ENCODE measurements at places on chromosomes 6 and 20.

DNA sequence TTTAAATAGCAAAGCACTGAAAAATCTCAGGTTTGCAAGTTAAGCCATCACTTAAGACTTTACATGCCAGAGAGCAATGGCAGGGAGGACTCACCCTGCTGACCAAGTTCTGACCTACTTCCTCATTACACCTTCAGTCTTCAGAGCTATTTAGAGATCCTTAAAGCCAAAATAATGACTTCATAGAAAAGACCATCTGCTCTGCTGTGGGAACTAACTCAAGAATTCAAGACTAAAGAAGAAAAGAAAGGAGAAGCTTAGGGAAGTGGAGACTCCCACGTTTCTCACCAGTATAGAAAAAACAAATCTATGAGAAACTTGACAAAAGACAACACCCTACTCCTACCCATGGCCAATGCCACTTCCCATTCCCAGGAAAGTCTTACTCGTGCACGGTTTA is 28.6 kb downstream of the XPO5 start:
- DNase-seq: no peak

GRCh38 chr20:13228771-13229170 is 7.7 kb downstream of the ISM1 start:
- DNase-seq: no peak

- no peak for DNase-seq
These were observed 817.1 kb downstream of the KIF16B start for GRCh38 chr20:15756002-15756753.

- DNase-seq: no peak
These were observed 277.1 kb upstream of the ECI2 start for GRCh38 chr6:4412488-4412887.

DNA sequence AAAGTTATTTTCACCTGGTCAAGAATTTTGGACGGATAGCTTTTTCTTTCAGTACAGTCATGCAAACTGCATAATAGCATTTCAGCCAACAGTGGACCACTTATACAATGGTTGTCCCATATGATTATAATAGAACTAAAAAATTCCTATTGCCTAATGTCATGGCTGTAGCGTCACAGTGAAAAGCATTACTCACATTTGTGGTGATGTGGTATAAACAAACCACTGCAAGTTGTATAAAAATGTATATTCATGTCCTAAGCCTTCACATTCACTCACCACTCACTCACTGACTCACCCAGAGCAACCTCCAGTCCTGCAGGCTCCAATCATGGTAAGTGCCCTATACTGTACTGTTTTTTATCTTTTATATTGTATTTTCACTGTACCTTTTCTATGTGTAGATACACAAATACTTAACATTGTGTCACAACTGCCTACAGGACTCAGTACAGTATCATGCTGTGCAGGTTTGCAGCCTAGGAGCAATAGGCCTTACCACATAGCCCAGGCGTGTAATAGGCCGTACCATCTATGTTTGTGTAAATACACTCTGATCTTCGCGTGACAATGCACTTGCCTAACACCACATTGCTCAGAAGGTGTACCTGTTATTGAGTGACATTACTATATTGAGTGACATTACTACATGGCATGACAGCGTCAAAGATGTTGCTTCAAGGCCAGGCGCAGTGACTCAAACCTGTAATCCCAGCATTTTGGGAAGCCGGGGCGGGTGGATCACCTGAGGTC is 17.9 kb downstream of the ABHD12 start:
- no peak for DNase-seq

DNA sequence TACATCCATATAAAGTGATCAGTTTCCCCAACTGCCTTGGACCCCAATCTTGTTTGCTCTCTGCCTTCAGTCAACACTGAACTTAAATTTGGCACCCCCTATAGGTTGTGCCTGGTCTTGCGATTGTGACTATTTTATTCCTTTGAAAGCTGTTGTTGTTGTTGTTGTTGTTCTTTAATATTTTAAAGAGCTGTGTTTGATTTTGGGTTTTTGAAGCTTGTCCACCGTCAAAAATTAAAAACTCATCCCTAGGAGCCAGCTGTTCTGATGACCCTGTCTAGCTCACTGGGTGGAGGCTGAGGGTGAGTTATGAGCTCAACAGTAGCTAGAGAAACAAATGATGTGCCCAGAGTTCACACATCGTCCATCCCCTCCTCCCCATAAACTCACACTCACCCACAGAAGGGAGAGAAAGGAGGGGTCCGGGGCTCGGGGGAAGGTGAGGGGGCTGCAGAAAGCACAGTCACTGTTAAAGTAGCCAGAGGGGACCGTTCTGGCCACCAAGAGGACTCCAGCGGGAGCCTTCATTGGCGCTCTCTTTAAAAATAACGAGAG is 4.0 kb downstream of the SIM1 start:
- no peak for DNase-seq

DNA sequence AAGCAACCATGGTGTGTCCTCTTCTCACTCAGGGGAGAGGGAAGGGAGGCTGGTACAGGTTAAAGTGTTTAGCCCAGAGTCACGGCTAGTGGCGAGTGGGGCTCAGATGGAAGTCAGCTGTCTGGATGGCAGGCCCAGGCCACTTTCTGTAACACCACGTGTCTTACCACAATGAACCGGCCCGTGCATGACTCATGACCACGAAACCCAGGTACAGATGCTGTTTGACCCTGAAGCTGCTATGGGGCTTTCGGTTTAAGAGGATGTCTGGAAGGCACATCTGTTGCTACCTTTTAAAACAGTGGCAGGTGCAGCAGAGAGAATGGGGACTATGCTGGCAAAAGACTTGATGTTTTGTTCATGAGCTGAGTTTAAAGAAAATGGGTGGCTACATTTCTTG is 36.5 kb upstream of the MPC1 start:
- no peak for DNase-seq

GRCh38 chr6:16871047-16871446 is 109.8 kb upstream of the ATXN1 start:
- no peak for DNase-seq

GRCh38 chr6:18763086-18763485 is 375.9 kb downstream of the RNF144B start:
- DNase-seq: no peak

DNA sequence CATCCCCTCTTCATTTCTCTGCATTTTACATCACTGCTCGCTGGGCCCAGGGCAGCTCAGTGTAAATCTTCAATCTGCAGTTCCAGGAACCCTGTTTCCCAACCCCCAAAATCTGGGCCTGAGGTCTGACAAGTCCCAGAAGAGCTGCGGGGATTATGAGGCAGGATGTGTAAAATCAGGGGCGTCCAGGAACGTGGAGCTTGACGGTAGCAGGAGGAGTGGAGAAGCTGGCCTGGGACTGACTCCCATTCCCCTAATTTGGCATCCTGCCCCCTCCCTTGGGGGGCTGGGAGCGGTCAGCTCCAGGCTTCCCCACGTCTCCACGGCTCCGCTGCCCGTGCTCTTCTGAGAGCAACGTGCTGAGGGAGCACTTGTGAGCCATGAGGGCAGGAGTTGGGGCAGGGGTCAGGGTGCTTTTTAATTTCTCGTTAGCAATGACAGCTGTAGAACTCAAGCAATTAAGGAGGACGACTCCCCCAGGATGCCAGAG is 23.4 kb upstream of the VEGFA start:
- DNase-seq: no peak

GRCh38 chr20:3039426-3039825 is 4.0 kb upstream of the GNRH2 start:
- no peak for DNase-seq

GRCh38 chr6:106519460-106520394 is 109.6 kb downstream of the RTN4IP1 start:
- DNase-seq: no peak

DNA sequence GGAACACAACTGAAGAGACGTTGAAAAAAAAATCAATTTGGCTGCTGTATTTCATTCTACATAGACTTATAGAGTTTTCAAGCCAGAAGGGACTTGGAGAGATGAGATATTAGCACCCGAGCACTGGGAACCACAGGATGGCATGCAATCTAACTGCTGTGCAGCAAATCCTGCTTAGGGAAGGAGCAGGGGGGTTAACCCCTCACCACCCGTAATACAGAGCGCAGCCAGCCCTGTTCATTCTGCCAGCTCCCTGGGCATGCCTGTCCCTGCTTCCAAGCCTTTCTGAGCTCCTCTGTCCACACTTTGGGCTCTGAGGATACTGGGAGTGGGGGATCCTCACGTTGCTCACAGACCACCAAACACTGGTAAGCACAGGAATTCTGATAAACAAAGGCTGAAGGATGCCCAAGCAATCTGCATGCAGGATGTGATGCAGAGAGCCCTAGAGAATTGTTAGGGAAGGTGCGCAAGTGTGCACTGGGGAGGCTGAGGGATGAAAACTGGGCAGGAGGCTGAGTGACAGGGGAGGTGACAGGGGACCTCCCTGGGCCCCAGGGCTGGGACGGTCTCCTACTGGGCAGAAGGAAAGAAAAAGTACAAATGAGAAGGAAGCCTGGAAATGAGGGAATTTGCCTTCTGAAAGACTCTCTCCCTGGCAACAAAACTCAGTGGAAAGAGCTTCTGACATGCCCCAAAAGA is 34.0 kb downstream of the CPNE5 start:
- DNase-seq: no peak

DNA sequence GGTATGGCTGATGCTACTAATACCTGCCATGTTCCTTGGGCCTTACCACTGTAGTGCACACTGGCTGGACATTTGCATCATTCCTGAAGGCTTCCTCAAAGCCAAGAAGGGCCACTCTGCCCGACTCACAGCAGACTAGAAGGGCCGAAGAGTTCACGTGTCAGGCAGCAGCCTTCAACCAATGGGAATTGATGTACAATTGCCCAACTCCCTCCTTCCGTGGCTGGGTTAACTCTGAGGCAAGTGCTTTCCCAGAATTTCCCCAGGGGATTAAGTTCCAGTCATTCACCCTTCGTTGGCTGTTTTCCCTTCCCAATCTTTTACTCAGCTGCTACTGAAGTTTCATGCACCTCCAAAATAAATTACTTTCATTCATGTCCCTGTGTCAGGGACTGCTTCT is 29.8 kb downstream of the PSMB9 start:
- no peak for DNase-seq

- DNase-seq: no peak
These were observed 83.9 kb downstream of the CDC5L start for GRCh38 chr6:44471271-44471981.

GRCh38 chr6:142326540-142326939 is 24.7 kb downstream of the ADGRG6 start:
- DNase-seq: no peak

GRCh38 chr20:12289465-12289864 is 371.8 kb downstream of the BTBD3 start:
- DNase-seq: no peak

- DNase-seq: no peak
These were observed 1.8 kb upstream of the BIRC7 start for GRCh38 chr20:63233924-63234323.

DNA sequence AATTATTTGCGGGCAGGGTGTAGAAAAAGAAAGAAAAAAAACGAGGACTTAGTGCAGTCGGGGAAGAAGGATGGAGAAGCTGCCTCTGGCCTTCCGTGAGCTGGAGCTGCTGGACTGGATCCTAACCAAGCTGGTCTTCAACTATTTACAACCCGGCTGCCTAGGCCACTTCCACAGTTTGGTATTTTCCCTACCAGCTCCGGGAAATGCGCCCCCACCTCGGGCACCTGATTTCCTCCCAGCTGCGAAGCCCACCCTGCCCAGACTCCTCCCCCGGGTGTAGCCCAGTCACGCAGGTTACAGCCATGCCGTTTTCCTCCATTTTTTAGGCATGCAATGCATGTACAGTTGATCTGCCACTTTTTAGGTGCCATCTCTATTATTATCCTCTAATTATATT is 21.2 kb downstream of the THEMIS start:
- no peak for DNase-seq

DNA sequence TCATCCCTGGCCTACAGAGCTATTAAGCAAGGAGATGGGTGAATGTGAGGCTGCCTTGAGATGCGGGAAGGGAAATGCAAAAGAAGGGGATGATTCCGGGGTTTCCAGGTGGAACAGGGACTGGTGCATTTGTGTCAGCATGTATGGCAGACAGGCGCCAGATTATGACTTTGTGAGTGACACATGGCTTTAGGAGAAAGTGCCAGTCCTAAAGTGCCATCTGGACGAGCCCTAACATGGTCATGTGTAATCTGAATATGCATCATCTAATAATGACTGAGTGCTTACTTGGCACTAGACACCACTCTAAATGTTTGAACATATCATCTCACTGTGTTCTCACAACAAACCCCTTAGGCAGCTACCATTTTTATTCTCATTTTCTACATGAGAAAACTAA is 195.0 kb upstream of the TSHZ2 start:
- no peak for DNase-seq

DNA sequence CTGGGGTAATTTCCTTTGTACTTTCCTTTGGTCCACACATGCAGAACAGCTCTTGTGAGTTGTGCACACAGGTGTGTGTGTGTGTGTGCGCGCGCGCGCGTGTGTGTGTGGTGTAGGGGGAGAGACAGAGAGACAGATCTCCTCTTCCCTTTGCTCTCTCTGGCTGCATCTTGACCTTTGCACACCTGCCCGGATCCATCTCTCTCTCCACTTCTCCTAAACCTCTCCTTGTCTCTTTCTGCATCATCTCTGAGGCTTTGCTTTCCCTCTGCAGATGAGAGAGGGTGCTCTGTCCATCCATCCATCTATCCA is 67.0 kb downstream of the SRC start:
- DNase-seq: no peak

DNA sequence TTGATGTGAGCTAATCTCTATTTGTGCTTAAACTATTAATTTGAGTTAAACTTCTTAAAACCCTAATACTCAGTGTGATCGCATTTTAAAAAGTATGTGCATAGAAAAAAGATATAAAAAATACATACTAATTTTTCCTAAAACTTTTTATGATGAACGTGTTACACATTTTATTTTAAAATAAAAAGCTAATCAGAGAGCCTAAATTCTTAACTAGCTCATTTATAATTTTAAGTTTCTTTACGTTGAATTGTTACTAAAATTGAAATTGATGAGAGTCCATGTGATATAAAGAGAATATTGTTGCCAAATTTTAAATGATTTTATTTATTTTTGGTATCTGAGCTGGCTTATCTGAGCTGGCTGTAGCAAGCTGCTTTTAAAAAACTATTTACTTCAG is 6.6 kb downstream of the MAP3K4 start:
- DNase-seq: no peak

All from NCI-H1092 (cell line).